Large intestine (tissue), 12 donors: ENCODE measurements at places on chromosomes 7 and 10.

GRCh38 chr10:103660364-103661197, 167.1 kb downstream of the NEURL1 start:
- DNase-seq = no peak

GRCh38 chr7:51344406-51345138, 28.0 kb upstream of the COBL start:
- peak; percentile 91 for DNase-seq

- DNase-seq = no peak
Measured at GRCh38 chr10:129912166-129912917, 51.7 kb downstream of the EBF3 start.

DNA sequence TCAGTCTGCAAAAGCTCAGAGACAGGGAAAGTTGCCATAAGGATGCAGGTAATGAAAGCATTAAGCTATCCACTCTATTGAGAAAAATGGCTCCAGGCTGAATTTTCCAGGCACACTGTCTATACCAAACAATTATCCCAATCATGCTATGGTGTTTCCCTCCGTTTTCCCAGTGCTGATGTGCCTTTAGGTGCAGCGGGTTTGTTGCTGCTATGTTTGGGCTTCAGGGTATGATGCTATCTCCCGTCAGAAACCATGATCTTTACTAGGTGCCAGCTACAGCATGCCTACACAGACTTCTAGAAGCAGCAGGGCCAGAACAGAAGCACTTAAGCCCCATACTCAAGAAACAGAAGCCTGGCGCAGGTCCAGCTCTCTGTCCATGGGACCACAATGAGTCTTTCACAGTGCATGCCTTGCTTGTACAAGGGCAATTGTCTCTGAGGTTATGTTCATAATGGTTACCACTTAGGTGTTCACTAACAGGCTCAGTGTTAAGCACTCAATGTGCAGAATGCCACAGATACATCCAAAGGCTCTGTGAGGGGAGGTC, 19.4 kb downstream of the STEAP1B start:
- DNase-seq = no peak

- DNase-seq = no peak
Measured at GRCh38 chr7:112192236-112193154, 13.7 kb downstream of the DOCK4 start.

DNA sequence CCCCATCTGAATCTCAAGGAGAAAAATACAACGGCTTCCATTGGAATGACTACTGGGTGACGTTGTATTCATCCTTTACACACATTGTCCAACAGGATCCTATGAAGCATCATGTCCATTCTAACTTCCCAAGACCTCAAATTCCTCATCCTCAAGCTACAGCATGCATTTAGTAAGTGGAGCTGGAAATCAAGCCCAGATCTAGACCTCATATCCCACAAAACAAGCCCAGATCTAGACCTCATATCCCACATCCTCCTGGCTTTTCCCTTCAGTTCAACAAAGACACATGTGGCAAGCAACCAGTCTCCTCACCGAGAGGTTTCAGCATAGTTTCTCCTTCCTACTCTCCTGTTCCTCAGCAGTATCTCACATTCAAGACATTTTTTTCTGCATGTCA, 12.2 kb downstream of the IGF2BP3 start:
- no peak for DNase-seq

GRCh38 chr7:77653572-77653971, 42.7 kb upstream of the RSBN1L start:
- no peak for DNase-seq

DNA sequence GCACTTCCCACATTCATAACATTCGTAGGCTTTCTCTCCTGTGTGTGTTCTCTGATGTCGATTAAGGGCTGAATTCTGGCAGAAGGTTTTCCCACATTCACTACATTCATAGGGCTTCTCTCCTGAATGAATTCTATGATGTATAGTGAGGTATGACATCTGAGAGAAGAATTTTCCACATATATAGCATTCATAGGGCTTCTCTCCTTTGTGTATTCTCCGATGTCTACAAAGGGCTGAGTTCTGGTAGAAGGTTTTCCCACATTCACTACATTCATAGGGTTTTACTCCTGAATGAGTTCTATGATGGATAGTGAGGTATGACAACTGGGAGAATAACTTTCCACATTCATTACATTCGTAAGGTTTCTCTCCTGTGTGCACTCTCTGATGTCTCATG, 15.6 kb downstream of the ZNF12 start:
- DNase-seq = no peak

GRCh38 chr7:98562381-98562823, 54.7 kb upstream of the NPTX2 start:
- DNase-seq = no peak

- DNase-seq = no peak
Measured at GRCh38 chr7:99539213-99539811, 12.6 kb downstream of the FAM200A start.

DNA sequence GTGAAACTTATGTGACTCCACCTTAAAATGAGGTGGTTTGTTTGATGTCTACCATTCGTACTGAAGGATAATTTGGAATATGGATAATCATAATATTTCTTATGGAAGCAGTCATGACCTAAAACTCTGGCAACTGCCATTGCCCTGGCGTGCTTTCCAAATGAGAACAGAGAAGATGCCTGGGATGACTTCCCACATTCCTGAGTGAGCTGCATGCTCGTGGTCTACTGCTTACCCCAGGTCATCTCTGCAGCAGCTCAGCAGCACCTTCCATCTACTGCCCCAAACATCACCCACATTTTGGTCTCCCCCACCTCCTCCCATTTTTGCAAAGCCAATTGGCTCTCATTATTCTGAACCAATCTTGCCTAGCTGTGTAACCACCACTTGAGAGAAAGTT, 40.1 kb downstream of the LYZL1 start:
- DNase-seq = no peak

GRCh38 chr7:108048422-108048821, 45.5 kb upstream of the LAMB1 start:
- DNase-seq = no peak

DNA sequence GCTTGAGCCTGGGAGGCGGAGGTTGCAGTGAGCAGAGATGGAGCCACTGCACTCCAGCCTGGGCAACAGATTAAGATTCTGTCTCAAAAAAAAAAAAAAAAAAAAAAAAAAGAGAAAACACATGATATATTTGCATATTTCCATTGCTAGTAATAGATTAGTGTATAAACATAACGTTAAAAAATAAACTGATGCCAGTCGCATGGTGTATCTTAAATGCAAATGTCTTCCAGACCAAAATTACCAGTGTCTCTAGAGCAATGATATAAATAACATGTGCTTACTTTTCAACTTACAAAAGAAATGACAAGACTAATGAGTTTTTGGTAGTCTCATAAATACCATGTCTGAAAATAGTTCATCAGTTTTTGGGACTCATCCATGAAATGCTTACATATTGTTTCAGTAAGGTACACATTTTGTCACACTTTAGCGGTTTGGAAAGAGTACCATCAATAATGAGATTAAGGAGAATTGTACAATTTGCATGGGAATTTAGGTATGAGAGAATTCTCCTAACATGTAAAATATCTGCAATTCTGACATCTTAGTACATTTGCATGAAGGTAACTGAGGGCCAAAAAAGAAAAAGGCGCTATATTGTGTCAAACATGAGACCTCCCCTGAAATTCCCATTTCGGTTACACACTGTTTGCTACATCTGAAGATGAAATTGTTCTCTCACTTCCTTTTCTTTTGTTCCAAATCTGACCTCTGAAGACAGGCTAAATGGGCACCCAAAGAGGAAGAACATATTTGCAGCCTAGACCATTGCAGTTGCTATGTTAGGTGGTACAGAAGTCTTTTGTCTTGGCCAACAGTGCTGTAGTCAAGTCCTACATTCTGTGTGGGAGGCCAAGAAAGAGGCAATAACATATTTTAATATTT, 51.5 kb upstream of the PIP4K2A start:
- no peak for DNase-seq

GRCh38 chr10:21020545-21020944, 123.4 kb upstream of the NEBL start:
- DNase-seq = no peak

DNA sequence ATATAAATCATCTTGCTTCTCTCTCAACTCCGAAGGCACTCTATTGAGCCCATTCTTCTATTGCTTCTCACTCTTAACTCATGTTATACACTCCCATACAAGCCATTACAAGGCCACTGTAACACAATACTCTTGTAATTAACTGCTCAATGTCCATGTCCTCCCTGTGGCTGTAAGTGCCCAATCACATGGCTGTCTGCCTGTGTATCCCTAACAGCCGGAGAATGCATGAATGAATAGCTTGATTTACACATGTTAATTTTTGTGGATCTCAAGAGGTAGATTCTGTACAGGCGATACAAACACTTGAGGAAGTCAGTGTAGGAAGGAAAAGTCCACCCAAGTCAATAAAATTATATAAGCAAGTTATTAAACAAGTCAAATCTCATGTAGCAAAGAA, 215.6 kb downstream of the DOCK4 start:
- no peak for DNase-seq

DNA sequence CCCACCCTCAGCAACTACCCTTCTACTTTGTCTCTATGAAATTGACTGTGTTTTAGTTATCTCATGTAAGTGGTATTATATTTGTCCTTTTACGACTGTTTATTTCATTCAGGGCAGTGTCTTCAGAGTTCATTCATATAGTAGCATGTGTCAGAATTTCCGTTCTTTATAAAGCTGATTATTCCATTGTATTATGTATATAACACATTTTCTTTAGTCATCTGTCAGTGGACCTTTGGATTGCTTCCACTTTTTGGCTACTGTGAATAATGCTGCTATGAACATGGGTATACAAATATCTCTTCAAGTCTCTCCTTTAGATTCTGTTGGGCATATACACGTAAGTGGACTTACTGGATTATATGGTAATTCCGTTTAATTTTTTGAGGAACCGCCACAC, 14.5 kb downstream of the SLF2 start:
- no peak for DNase-seq

DNA sequence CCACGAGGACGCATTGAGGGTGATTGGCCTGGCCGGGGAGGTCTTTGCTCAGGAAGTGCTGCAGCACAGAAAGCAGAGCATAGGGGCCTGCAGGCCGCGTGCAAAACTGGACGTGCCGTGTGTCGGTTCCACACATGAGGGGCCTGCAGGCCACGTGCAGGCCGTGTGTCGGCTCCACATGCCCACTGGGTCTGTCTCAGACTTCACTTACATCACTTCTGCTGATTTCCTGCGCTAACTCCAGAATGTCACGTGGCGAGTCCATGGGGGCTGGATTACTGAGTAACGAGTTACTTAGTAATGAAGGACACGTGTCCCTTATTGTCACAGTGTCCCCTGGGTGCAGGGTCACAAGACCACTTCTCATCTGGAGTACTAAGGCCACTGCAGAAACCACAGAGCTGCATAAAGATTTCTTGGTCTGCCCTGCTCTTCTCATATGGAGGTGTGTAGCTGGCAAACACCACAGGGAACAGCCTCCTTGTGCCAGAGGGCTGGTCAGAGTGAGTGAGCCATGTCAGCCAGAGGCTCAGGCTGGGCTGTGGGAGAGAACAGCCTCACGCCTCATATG, 60.8 kb downstream of the GDI2 start:
- peak; percentile 91 for DNase-seq

DNA sequence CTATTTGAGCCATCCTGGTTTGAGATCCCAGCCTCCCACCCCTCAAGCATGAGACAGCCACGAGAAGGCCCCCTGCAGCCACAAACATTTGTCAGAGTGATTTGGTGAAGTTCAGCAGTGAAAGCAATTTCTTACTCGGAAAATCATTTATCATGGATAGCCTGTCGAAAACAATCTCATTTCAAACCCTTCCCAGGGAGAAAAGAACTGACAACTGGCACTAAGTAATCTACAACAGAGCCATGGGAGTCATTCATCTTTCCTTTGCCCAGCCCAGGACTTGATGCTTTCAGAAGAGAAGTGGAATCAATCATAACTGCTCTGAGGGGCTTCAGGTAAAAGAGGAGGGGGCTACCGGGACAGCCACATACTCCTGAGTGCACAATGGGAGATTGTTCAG, 411.2 kb downstream of the KCNMA1 start:
- DNase-seq = no peak
